ENCODE measurements at places on chromosomes 12 and 14.

GRCh38 chr12:89523843-89524540 is 604 bp downstream of the GALNT4 start:
- no peak for DNase-seq

DNA sequence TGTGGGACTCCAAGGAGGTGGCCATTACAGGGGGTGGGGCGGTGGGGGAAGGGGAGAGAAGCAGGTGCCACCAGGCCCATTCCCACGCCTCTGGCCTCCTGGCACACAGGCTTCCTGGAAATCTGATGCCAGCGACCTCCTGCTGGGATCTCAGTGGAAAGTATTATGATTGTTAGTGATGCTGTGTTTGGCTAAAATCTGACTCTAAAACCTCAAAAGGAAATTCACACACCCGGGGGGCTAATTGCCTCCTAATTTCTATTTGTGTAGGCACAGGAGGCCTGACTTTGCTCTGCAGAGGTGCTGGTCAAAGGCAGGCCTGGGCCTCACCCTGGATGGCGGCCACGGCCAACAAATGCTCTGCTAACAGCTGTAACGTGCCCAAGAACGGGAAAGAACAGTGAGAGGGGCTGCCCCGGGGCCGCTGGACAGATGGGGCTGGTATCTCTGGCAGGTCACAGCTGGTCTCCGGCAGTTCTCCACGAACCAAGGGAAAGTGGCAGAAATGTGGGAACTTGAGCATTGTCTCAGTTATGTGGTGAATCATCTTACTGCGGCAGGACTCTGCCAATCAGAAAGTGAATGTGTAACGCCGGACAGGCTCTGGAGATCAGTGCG is 14.3 kb downstream of the FAM181A start:
- no peak for DNase-seq

GRCh38 chr12:92503029-92503931 is 199.5 kb upstream of the PLEKHG7 start:
- no peak for DNase-seq

DNA sequence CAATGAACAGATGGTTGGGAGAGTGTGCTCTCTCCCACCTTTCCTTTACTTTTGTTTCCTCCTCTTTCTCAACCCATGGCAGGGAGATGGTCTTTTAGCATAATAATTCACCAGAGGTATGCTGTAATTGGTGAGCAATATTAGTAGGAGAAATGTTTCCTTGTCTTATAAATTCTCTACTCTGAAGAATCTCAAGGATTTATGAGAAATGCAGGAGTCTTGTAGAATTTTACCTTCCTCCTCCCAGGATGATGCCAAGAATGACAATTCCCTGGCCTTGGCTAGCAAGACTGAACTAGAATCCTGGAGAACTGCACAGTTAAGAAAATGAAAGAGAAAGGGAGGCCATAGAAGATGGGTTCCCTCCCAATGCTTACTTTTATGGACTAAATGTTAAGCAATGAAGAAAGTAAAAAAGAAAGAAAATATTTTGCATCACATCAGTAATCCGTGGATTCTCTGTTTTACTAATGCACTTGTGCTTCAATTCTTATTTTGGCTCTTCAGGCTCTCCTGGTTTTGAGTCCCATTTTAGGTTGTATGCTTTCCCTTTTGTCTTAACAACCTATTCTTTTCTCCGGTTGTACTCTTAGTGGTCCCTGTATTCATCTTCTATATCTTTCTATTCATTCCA is 192.9 kb upstream of the GARIN6 start:
- DNase-seq = no peak

DNA sequence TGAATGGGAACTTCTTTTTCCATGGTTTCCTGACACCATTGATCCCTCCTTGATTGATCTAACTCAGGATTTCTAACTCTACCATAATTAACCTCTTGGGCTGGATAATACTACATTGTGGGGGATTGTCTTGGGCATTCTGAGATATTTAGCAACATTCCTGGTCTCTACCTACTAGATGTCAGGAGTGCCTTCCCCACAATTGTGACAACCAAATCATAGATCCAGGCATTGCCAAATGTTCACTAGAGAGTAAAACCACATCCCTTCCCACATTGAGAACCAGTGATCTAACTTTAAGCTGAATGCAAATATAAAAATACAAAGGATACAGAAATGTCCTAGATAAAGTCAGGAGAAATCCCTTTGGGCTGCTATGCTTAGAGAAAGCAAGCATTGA is 36.9 kb upstream of the CCDC198 start:
- DNase-seq = no peak

GRCh38 chr14:35963209-35963608 is 137.1 kb downstream of the BRMS1L start:
- DNase-seq = no peak

- no peak for DNase-seq
These were observed 6.7 kb upstream of the MTA1 start for GRCh38 chr14:105412771-105413543.

DNA sequence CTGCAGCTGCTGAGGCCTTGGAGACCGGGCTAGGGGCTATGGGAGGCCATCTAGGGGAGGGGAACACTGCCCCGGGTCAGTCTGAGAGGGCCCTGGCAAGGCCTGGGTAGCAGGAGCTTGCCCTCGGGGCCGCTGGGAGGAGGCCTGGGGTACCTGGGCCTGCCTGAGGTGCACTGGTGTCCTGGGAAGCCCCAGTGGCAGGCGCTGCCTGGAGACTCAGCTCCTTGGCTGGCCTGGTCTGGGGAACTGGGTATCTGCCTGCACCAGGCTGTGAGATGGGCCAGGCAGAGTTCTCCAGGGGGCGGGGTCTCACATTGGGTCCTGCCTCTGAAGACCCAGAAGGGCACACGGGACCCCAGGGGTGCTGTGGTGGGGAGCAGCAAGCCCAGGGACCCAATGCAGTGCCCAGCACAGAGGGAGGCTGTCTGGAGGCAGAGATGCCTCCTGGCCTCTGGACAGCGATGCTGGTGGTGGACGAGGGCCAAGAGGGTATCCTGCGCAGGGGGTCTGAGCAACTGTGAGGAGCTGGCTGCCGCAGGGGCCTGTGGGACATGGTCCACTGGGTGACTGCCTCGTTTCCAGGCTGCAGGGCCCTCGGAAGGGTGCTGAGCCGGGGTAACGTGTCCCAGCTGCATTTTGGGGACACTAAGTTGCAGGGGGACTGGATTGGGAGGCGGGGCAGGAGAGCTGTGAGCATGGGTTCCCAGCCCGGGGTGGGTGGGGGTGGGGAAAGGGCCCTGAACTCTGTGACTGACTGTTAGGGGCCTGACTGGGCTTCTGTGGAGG is 7.4 kb upstream of the MTA1 start:
- no peak for DNase-seq

GRCh38 chr14:64841121-64841651 is 38.5 kb downstream of the SPTB start:
- no peak for DNase-seq

DNA sequence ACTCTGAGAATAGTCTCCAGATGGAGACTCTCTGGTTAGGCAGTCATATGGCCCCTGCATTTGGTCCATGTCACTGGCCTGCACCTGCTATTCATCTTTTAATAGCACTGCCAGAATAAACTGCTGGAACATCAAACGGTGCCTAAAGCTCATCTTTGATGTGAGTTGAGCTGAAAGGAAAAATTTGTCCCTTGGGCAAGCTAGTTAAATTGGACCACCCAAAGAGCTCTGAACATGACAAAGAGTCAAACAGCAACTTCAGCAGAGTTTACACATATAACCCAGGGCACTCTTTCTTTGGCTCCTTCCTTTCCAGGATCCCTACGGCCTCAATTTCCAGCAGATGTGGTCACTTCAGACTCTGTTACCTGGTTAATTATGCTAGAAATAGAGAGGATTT is 269.9 kb downstream of the RPL10L start:
- DNase-seq = no peak

Data from SK-N-MC (cell line).